CD4-positive, alpha-beta T cell treated with Interleukin-6 at 100 ng/mL for 8 hours (primary cell): ENCODE measurements at places on chromosomes 4 and X.

DNA sequence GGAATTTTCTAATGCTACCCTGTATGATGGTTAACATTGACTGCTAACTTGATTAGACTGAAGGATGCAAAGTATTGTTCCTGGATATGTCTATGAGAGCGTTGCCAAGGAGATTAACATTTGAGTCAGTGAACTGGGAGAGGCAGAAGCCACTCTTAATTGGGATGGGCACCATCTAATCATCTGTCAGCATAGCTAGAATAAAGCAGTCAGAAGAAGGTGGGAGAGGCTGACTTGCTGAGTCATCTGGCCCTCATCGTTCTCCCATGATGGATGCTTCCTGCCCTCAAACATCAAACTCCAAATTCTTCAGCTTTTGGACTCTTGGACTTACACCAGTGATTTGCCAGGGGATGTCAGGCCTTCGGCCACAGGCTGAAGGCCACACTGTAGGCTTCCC is 878.5 kb downstream of the PCDH7 start:
- no peak for DNase-seq

GRCh38 chr4:186823989-186824388 is 100.3 kb upstream of the FAT1 start:
- no peak for DNase-seq

GRCh38 chr4:174540175-174540574 is 17.9 kb upstream of the HPGD start:
- no peak for DNase-seq

GRCh38 chrX:46643636-46644035 is 70.1 kb downstream of the CHST7 start:
- no peak for DNase-seq

GRCh38 chrX:16136080-16136479 is 12.7 kb downstream of the GRPR start:
- no peak for DNase-seq

DNA sequence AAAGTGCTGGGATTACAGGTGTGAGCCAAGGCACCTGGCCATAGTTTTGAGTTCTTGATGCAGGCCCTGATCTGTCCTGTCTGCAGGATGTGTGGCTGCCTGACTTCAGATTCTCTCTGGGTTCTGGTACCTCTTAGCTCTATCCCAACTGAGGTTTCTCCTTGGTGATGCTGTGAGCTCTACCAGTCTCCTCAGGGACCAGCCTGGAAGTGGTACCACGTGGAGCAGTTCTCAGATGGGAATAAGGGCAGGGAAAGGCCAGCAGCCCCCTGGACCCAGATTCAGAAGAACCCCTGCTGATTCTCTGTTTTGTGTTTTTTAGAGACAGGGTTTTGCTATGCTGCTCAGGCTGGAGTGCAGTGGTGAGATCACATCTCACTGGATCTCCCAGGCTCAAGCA is 85.0 kb upstream of the HELT start:
- DNase-seq: no peak

- DNase-seq: no peak
Measured at GRCh38 chr4:181601103-181601502, 642.1 kb upstream of the TENM3 start.

- DNase-seq: no peak
Measured at GRCh38 chr4:10283761-10284160, 167.2 kb upstream of the WDR1 start.

DNA sequence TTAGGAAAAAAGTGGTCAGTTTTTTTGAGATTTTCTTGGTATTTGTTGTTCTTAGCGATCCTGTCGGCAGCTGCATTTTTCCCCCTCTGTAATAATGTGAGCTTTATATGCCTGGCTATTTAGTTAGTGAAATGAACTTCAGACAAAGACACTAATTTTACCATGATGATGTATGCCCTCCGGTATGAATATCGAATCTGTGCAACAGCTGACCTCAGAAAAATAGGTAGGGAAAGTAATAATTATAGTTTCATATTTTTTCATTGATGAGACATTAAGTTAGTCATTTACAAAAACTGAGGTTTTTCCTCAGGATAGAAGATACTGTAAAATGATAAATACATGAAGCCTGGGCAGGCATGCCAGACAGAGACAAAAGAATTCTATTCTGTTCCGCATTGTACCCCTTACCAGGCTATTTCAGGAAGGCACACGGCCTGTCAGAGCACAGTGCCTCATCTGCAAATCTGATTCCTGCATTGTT is 155.8 kb downstream of the SHROOM3 start:
- DNase-seq: no peak

DNA sequence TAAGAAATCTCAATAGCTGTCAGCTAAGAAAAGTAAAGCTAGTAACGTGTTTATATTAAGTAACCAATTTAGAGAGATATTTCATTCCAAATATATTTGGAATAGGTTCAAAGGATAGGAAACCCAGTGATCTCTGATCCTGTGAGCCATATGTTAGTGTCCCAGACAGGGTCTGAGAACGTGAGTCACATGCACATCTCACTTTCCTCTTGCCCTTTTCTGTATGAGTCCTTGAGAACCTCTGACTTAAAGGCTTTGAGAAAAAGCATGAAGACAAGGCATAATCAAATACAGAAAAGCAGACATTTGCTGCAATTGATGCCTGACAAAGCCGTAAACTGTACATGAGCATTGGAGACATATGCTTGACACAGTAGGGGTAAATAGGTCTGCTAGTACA is 655.1 kb upstream of the ADGRL3 start:
- DNase-seq: no peak

- no peak for DNase-seq
Measured at GRCh38 chr4:123520325-123520724, 123.7 kb downstream of the SPRY1 start.

- peak; percentile 53 for DNase-seq
Measured at GRCh38 chr4:103091601-103092223, 7.9 kb downstream of the BDH2 start.

- DNase-seq: no peak
Measured at GRCh38 chr4:55269995-55270394, 76.0 kb upstream of the SRD5A3 start.

- no peak for DNase-seq
Measured at GRCh38 chr4:89069481-89069880, 12.5 kb upstream of the FAM13A start.

GRCh38 chrX:139213241-139213709 is 317.3 kb upstream of the F9 start:
- DNase-seq: no peak

DNA sequence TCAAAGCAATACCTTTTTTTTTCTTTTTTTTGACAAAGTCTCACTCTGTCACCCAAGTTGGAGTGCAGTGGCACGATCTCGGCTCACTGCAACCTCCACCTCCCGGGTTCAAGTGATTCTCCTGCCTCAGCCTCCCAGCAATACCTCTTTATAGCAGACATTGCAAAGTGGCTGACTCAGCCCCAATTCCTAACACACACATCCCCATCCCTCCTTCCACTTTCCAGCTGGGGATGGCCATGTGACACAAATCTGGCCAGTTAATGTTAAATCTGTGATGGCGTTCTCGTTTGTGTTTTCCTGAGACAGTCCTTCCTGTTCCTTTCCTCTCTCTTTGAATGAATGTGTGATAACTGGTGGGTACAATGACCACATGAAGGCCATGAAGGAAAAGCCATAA is 276.2 kb upstream of the KLF3 start:
- no peak for DNase-seq

DNA sequence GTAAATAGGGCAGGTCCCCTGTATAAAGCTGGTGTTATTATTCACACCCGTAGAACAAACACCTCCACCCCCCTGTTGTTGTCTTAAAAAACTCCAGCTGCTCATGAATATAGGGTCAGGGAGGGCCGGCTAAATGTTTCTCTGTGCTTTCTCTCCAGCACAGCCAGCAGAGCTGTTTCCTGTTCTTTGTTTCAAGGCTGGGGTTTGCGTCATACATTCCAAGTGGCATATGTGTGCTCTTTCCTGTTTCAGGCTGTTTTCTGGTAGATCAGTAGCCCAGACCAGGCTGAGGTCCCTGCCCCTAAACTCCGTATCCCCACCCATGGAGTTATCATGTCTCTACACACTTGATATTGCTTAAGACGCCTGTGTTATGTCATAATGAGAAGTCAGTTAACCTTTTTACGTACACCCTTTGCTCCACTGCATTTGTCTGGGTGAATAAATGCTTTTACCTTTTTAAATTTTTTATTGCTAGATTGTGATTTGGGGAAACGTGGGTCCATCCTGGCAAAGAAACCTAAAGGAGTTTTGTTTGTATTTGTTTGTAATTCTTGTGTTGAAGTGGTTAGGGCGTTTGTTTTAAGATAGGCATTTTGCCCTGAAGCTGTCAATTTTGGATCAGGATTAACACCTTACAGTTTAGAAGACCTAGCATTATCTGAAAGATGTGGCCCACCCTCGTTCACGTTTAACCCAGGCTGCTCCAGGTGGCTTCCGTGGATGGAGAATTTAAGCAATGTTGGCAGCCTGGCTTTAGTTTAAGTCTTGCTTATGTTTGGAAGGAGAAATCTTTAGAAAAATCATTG is 3.3 kb downstream of the KLF3 start:
- peak; percentile 66 for DNase-seq

- no peak for DNase-seq
Measured at GRCh38 chr4:663046-663437, 11.0 kb downstream of the ATP5ME start.

DNA sequence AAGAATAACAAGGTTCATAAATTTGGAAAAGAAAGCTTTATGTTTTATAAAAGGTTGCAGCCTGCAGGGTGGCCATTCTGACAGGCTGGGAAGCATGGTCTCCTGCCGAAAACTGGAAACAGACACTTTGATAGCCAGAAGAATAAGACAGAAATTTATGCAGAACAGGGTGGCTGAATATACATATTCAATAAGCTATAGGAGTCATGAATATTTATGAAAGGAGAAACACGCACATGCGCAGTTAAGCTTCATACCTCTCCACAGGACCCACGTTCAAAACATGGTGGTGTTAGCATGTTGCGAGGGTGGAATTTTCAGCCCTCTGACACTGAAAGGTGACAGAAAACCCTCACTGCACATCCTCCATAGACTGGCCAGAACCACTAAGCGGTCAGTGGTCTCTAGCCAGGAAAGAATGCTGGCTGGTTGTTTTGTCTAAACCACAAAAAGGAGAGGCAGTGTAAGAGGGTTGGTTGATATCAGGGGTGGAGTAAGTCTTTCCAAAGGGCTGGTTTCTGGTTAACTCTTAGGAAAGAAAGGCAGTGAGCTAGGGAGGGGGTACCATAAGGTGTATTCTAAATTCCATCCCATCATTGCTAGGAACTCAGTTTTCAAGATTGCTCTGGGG is 58.2 kb downstream of the ANXA10 start:
- DNase-seq: no peak

DNA sequence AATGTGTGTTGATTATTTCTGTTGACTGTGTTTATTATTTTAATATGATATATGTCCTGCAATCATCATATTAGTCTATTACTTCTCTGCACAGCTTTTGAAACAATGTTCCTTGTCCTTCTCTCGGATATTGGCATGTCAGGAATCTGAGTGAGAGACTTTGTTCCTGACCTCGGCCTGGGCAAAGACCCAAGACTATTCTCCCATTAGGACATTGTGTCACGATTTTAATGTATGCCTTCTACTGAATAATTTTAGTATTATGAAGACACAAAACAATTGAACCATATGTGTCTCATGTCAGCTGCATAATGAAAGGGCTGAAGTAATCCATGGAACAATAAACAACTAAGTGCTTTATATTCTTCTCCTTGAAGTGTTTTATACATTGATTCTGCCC is 580.8 kb upstream of the TENM3 start:
- DNase-seq: no peak

DNA sequence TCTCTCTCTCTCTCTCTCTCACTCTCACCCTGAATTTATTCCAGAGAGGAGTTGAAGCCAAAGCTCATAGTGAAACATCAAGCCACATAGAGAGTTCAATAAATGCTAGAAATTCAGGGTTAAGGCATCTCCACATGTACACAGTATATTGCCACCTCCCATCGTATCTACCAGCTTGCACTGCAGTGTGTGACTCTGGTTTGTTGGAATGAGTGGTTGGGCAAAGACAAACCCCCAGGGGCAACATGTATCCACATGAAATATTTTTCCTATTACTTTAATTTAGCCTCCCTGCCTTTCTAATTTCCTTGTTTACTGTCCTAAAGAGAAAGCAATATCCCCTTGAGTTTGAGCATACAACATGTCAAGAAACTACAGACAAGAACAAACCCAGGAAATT is 247.3 kb downstream of the SPATA18 start:
- no peak for DNase-seq

- DNase-seq: no peak
Measured at GRCh38 chr4:79864500-79865200, 208.4 kb downstream of the ANTXR2 start.

DNA sequence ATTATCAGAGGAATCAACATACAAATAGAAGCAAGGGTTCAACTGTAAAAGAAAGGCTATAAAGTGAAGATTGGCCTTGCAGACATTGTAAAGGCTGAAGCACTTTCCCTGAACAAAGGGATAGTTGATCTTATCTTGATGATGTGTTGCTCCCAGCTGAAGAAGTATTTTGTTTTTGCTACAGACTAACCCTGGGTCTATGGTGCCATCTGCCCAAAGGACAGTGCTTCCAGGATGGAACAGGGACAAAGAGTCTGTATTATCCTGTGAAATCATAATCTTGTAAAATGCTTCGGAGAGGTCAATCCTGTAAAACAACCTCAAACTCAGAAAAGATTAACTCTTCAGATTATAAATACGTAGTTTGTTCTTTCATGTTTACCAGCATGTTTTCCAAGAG is 251.7 kb upstream of the ANKRD50 start:
- no peak for DNase-seq

DNA sequence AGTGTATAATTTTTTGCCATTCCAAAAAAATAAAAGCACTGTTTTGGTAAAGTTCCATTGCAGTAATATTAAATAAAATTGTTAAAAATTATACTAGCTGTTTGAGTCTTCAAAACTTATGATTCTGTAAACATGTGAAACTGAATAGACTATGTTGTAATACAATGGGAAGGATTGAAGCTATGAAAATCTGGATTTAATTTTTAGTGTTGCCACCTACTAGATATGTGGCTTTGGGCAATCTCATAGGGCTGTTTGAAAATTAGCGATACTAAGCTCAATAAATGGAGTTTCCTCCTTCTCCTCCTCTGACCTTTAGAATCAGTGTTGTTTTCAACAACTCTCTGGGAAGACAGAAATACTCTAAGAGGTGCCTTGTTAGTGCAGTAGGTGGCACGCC is 4.5 kb downstream of the PGRMC2 start:
- no peak for DNase-seq

- no peak for DNase-seq
Measured at GRCh38 chrX:150429594-150429993, 66.5 kb downstream of the MAMLD1 start.

GRCh38 chr4:8830056-8830455 is 41.6 kb downstream of the HMX1 start:
- no peak for DNase-seq
